Activated CD4-positive, alpha-beta T cell treated with anti-CD3 and anti-CD28 coated beads, Interleukin-2, amount 50 U/mL, for 24 hours (primary cell): ENCODE measurements at places on chromosomes 2 and 18.

- DNase-seq: no peak
Observed at GRCh38 chr2:137980459-137980858, 16.2 kb downstream of the HNMT start.

DNA sequence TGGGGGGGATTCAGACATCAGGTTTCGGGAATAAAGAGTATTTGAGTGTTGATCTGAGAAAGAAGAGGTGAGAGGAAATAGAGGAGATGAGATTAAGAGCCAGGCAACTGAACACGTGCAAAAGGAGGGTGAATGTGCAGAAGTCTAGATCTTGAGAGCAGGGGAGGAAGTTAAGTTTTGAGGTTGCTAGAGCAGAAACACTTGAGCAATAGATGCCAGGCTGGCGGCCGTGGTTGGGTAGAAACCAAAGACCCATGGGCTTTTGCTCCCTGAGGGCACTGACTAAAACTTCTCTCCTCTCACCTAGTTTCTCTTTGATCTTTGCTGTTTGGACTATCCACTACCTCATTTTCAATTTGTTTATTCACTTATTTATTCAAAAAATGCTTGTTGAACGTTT is 116.0 kb downstream of the CDC42EP3 start:
- no peak for DNase-seq

DNA sequence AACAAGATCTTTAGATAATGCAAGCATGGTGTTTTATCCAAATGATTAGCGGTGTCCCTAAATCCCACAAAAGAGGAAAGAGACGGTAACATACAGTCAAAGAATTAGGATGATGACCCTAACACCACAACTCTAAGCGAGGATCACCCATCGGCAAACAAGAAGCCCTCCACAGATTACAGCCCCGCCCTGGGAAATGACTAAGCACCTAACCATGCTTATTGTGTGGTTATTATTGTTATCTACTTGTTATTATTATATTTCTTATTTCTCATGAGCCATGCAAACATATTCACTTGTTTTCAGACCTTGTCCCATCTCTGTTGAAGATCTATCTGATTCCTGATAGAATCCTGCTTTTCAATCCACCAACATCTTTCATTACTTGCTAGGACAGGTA is 651.3 kb downstream of the NYAP2 start:
- DNase-seq: no peak

- no peak for DNase-seq
Observed at GRCh38 chr2:42931146-42931817, 138.9 kb upstream of the HAAO start.

DNA sequence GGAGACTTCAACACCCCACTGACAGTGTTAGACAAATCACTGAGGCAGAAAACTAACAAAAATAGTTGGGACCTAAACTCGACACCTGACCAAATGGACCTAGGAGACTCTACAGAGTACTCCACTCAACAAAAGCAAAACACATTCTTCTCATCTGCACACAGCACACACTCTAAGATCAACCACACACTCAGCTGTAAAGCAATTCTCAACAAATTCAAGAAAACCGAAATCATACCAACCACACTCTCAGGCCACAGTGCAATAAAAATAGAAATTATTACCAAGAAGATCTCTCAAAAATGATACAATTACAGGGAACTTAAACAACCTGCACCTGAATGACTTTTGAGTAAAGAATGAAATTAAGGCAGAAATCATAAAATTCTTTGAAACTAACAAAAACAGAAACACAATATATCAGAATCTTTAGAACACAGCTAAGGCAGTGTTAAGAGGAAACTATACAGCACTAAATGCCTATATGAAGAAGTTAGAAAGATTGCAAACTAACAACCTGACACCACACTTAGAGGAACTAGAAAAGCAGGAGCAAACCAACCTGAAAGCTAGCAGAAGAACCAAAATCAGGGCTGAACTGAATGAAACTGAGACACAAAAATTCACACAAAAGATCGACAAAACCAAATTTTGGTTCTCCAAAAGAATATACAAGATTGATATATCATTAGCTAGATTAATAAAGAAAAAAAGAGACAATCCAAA is 46.3 kb downstream of the RTTN start:
- DNase-seq: no peak

- DNase-seq: no peak
Observed at GRCh38 chr18:47108998-47109405, 41.3 kb downstream of the HDHD2 start.

DNA sequence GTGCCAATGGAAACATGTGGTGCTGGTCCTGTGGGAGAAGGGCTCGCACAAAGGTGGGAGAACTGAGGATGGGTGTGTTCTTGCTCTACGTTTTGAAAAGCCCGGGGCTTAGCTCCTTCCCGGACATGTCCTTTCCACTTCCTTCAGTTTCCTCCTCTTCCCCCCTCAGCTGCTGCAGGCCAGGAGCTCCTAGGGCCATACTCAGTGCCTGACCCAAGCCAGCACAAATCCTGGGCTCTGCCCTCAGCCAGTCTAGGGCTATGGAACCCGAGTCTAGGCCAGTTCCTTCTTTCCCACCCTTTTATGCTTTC is 1.4 kb upstream of the SIX2 start:
- DNase-seq: no peak
